ENCODE measurements at places on chromosomes 5 and 9.

DNA sequence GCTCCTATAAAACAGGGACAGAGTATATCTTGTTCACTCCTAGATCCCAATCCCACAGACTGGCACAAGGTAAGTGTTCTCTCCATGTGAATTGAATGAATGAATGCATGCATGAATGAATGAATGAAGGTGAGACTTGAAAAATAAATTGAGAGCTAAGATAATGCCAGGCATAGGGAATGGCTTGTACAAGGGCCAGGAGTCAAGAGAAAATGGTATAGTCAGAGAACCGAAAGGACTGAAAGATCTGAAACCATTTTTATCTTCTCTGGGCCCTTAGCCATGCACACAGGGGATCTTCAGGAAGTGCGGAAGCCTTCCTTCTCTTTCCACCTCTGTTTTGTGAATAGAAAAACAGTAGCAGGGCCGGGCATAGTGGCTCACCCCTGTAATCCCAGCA, 48.4 kb upstream of the FABP6 start:
- no peak for DNase-seq

- peak; percentile 57 for DNase-seq
These were observed at the start of gene MEF2C for GRCh38 chr5:88883059-88883835. Gene MEF2C (minus strand): TSS chr5:88883184. CDS start chr5:88823788, 59,396 bp downstream.

DNA sequence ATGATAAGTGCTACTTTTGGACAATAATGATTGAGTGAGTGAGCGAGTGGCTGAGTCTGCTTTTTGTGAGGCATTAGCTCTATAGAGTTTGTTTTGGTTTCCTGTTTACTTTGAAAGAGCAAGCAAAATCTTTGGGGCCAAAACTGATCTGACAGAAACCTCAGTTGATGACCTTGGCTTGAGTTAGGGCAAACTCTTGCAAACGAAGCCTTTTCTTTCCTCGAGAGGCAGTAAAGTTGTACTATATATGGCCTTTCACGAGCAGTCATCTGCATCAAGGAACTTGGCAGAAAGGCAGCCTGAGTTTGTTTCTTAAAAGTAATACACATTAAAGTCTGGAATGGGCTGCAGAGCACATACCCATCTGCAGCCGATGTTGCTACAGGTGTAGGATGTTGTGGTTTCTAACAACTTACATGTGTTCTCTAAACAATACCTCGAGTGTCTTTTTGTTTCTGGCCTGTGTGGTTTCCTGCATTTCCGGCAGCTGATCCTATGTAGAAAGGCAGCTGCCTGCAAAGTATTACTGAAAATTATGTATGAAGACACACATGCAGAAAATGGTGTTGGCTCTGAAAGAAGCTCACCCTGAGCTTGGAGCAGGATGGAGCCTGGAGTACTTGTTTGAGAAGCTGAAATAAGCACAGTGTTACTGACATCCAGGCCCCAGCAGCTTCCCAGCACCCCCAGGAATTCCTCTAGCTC, 60.8 kb downstream of the FOXD1 start:
- no peak for DNase-seq

DNA sequence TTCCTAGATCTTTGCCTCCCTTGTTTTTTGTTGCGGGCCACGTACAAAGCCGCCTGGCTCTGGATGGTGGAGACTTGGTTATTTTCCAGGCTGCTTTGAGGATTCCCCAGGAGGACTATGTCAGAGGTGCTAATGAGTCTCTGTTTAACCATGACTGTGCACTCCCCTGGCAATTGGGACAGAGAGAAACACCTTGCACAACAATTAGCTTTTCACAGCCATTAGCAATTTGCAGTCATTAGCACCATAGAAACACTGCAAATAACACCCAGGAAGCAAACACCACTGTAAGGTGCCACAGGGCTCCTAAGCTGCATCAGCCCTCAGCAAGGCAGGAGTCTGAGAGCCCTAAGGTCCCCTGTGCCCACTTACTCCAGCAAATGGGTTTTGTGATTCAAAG, 201.0 kb upstream of the VLDLR start:
- DNase-seq: no peak

- peak; percentile 2 for DNase-seq
These were observed 3.0 kb upstream of the UBE2R2 start for GRCh38 chr9:33813712-33814641.

- DNase-seq: no peak
These were observed 8.0 kb downstream of the RNF44 start for GRCh38 chr5:176529116-176529740.

- no peak for DNase-seq
These were observed 23.6 kb downstream of the PRRC2B start for GRCh38 chr9:131417264-131418142.

- no peak for DNase-seq
These were observed 188.9 kb downstream of the TENT4A start for GRCh38 chr5:6902094-6902493.

DNA sequence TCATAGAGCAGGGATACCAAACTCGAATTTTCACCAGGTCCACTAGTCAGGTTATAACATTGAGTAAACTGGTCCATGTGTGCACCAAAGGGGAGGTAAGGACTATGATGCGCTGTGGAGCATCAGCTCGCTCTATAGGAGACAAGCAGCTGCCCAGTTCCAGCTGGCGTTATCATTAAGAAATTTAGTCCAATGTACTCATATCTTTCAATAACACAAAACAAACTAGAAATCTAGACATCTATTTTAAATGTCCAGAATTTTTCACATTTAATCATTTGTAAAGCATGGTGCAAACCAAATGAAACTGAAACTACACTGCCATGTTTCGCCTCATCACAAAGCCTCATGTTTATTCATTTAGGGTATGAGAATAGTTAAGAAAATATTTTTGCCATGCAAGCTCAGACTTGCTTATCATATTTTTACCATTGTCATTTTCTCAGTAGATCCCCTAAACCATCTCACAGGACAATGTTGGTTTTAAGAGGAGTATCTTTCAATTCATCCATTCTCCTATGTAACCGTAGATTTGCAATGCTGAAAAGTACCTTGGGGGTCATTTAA, 50.9 kb downstream of the ZNF474 start:
- no peak for DNase-seq

GRCh38 chr9:94843134-94843533, 116.6 kb downstream of the AOPEP start:
- no peak for DNase-seq

DNA sequence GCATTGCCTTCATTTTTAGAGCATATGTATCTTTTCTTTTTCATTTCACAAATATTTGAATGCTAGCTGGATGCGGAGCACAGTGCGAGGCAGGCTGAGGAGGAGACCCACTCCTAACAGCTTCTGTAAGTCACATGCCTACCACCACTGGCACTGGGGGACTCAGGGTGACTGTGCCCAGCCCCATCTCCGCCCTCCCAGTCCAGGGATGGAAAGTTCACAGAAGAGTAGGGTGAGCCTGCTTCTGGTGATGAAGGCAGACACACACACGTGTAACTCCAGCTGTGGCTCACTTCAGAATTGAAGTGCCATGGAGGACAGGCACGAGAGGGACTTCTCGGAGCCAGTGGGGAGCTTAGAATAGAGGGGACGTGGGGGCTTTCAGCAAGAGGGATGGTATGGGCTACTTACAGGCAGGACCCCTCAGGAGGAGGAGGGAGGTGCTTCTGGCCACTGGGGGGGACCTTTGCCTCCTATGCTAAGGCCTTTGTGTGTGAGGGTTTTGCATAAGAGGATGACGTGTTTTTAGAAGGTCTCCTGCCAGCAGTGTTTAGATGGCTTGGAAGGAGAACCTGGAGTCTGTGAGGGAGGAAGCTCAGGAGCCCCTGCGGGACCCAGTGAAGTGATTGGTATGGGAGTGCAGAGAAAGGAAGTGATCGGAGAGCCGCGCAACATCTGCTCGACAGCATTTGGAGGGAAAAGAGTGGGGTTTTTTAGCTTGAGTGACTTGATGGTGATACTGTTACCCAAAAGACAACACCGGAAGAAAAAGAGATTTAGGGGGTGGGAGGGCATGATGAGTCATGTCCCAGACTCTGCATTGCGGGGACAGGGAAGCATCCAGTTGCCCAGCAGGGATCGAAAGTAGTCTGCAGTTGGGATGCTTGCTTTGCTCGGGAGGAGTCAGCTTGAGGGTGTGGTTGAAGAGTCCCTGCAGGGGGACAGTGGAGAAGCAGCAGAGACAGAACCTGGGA, 163.5 kb upstream of the OTULINL start:
- no peak for DNase-seq

DNA sequence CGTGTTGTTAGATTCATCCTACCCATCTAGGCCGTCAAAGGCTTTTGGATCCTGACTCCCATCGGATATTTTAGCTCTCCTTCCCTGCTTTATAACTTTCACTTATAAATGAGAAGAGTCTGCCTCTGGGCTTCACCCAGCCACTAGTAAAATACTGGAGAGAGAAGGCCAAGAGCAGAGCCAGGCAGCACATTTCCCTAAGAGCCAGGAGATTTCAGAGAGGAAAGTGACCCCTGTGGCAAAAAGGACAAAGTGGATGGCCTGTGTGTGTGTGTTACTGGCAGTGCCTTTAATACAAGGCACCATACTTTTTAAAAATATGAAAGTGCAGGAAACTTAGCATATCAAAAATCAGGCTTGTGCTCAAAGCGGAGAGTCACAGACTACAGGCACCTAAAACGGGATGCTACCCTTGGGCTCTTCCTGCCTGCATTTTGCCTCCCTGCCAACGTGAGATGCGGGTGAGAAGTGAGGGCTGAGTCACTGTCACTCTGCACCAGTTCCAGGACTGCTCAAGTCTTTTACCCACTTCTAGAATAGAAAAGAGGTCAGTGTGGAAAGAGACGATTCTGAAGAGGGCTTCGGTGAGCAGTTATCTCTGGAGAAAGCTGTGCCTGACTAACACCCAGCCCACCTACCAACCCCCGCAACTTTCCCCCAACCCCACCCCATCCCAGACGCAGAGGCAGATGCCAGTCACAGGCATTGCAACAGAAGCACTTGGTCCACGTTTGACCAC, 15.9 kb downstream of the NFIL3 start:
- no peak for DNase-seq

- no peak for DNase-seq
These were observed 171.2 kb downstream of the DOCK8 start for GRCh38 chr9:385818-386398.

DNA sequence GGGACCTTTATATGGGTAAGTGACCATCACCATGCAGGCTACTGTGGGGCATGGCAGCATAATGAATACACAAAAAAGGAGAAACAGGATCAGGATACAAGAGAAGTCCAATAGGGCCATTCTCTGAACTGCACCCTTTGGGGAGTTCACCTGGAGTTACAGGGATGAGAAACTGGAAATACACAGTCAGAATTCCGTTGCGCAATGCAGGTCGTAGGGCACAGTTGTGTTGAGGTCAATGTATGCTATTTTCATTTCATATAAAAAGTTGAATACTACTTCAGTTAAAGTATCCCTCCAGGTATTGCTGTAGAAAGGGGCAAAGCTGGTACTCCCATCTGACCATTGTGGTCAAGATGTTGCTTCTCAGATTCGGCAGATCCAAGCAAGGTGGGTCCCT, 471.4 kb downstream of the DMRT2 start:
- no peak for DNase-seq

- no peak for DNase-seq
These were observed 78.4 kb downstream of the TSPAN17 start for GRCh38 chr5:176725521-176726280.

DNA sequence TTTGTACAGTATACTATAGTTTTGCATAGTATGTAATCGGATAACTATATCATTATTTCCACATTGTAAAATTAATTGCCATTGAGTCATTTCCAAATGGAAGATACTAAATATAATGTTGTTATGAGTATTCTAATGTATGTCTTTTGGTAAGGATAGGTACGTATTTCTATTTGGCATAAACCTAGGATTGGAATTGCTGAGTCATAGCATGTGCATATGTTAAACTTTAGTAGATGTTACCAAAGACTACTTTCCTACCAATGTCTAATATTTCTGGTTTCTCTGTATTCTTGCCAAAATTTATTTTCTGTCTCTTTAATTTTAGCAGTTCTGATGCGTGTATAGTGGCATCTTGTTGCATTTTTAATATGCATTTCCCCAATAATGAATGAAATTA, 825.1 kb upstream of the ARRDC3 start:
- DNase-seq: no peak

DNA sequence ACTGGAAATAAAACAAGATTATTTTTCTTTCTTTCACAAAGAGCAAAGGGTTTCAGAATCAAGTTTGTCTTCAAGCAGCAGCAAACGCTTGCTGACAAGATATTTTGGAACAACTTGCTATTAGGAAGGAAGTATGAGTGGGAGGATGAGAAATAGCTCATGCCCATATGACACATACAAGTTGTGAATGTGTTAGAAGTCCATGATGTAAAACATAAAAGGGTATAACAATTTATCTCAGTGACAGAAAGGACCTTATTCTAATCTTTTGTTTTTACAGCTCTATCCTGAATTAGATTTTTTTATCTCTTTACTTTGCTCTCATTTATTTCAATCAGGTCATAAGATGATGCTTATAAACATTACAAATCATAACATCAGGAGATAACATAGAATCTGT, 516.6 kb upstream of the MEF2C start:
- DNase-seq: no peak

DNA sequence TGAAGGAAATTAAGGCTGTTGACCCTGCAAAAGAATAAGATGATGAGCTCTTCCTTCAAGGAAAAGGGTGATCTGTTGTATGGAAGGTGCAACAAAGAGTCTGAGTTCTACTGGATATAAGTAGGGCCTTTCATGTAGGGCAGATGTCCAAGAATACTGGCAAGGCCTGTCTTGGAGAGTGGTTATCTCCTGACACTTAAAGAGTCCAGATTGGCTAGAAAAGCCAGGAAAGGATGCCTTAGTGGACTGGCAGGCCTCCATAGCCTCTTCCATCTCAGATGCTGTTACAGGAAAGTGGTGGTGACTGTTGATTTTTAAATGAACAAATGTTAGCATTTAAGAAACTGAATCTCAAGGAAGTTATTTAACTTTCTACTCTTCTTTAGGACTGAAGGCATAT, 396.2 kb downstream of the RAB3C start:
- no peak for DNase-seq

- no peak for DNase-seq
These were observed 144.2 kb downstream of the GADD45G start for GRCh38 chr9:89748831-89749499.

- no peak for DNase-seq
These were observed 49.6 kb downstream of the NSD1 start for GRCh38 chr5:177183142-177183541.

GRCh38 chr5:139017624-139018023, 142.5 kb upstream of the LRRTM2 start:
- no peak for DNase-seq

- no peak for DNase-seq
These were observed 28.8 kb upstream of the TJP2 start for GRCh38 chr9:69145144-69145715.

GRCh38 chr5:162444129-162444762, 376.7 kb downstream of the GABRG2 start:
- DNase-seq: no peak

- no peak for DNase-seq
These were observed 384.7 kb downstream of the BNC2 start for GRCh38 chr9:16485575-16486321.

- DNase-seq: no peak
These were observed 31.4 kb downstream of the AHRR start for GRCh38 chr5:352639-353611.
